ENCODE measurements at places on chromosomes 3 and 15.

DNA sequence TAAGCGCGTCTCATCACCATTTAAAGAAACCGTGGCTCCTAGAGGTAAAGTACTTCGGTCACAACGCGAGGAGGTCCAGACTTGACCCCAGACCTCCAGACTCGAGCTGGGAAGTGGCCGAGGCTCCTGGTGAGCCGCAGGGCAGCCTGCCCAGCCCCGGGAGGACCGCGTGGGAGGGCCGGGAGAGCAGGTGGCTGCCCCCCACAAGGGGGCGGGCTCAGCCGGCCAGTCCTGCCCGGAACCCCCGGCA is at the start of gene SLC27A2:
Gene SLC27A2 (plus strand): TSS at position 228 of the 250 bp plus-strand sequence. CDS start 232 bp downstream, outside the sequence.
- peak; percentile 37 for DNase-seq

- DNase-seq = no peak
Measured at GRCh38 chr3:72568083-72568482, 280.2 kb downstream of the SHQ1 start.

- DNase-seq = no peak
Measured at GRCh38 chr3:59709702-59710553, 660.1 kb upstream of the CFAP20DC start.

DNA sequence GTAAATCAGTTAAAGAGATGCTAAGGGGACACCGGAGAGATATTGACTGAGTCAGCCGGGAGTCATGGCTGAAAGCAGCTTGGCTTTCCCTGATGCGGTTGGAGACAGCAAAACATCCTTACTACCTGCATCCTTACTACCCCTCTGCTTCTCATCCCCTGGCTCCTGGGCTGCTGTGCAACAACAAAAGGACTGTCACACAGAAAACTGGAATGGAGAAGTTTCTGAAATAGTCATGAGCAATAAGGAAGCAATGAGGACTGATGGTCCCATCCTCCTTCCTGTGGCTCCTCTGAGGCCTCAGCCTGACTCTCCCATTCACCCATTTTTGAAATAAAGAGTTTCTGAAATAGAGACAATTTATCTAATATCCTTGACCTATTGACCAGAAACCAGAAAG is 1.1 kb downstream of the HCLS1 start:
- DNase-seq = no peak

DNA sequence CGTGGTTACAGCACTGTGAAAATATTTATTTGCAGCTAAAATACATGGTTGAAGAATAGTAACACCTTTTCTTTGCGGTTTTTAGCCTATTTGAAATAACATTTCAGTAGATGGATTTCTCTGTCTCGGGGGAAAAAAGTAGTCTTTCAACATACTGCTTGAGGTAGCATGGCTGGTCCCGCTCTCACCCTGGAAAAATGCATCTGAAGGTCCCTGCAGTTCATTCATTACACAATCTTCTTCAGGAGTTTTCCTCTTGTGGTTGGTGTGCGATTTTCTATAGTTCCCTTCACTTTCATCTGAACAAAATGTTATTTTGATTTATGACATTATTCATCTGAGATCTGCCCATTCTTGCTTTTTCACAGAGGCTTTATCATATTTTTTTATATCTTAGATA is 75.9 kb downstream of the STRIT1 start:
- DNase-seq = no peak

DNA sequence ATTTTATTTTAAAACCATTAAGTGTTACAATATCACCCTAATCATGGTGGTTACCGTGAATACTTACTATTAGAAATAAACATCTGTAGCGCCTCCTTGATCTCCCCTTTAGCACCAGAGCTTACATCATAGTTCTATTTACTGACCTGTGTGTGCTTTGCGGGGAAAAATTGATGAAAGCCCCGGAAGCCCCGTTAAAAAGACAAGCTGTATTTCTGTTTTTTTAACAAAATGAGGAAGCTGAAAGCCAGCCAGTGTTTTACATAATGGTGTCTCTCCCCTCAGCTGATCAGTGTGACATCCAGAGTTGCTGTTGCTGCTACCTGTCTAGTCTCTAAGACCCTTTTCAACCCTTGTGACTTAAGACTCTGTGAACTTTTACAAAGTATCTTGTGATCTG is 100.8 kb downstream of the OPA1 start:
- DNase-seq = no peak

DNA sequence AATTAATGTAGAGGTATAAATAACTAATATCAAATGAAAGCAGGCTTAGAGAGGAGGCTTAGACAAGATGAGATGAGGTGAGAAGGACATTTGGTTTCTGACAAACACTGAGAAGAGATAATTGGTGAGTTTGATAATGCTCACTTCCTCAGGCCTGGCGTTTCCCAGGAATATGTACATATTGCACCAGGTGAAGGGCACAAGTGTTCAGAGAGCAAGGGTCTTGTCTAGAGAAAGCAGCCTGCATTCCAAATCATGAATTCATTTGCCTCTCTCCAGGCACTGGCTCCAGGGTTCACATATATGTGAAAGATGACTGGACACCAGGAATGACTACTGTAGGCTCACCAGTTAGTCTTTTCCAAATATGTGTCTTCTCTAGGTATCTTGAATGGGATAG is 48.0 kb upstream of the LPP start:
- DNase-seq = no peak

DNA sequence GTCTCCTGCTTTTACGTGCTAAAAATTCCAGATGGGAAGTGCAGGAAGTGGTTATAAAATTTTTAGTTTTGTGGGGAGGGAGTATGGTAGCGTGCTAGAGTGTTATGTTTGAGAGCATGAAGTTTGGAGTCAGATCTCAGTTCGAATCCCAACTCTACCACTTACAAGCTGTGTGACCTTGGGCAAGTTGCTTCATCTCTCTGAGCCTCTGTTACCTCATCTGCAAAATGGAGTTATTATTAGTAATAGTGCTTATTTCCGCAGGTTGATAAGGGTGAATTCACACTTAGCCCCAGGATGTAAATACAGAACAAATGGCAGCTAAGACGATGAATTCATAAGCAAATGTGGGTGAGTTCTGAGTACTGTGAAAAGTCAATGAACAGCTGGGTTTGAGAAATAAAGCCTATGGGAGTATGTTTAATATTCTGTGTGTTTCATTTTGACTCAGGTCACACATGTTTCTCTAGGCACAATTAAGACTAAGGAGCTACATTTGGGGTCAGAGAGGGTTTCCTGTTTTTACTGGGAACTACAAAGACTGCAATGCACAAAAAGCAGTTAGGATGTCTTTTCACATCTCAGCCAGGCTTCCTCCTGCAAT is 73.1 kb upstream of the FEZF2 start:
- no peak for DNase-seq

DNA sequence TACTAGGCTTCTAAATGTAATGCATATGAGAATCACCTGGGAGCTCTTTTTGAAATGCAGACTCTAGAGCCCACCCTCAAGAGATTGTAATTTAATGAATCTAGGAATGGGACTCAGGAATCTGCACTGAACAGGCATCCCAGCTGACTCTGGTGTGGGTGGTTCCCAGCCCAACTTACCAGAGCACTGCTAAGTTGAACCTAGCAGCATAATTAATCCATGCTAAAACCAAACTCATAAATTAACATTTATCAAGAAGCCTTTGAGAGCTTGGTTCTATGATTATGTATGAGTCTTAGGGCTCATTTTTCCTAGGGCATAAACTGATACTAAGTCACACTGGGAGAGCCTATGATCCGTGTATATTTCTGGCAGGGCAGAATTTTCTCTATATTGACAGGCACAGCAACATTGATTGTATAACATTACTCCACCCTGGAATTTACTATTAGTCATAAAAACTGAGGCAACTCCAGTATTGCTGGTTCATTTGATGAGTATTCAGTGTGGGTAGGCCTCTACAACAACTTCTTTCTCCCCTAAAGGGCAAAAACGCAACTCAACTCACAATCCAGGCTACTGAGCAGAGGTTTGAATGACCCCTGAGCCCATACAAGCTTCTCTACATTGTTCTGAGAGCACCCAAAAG is 10.7 kb upstream of the CSTA start:
- DNase-seq = no peak

DNA sequence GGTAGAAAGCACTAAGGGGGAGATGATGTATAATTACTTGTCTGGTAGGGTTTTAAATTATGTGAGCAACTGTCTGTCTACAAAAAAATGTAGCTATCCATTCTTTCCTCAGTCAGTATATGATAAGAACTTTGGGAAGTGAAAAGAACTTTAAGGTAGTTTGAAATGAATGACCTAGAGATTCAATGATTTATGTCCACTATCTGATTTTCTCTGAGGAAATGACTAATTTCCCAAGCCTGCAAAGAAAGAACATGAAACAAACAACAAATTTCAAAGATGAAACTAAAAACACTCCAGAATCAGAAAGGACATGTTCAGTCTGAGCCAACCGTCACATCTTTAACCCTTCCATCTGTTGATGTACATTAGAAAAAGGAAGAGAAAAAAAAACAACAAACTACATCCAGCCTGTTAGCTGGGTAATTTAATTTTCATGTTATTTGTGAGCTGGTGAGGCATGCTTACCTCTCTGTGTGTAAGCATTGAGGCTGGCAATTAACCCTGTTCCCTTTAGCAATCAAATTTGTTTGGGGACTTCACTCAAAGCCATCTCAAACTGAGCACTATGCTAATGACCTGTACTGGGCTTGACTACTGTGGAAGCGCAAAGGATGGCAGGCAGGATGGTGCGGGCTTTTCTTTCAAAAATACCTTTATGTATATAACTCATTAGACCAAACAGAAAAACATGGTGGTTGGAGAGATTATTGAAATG is 220.1 kb downstream of the TUSC7 start:
- DNase-seq = no peak

DNA sequence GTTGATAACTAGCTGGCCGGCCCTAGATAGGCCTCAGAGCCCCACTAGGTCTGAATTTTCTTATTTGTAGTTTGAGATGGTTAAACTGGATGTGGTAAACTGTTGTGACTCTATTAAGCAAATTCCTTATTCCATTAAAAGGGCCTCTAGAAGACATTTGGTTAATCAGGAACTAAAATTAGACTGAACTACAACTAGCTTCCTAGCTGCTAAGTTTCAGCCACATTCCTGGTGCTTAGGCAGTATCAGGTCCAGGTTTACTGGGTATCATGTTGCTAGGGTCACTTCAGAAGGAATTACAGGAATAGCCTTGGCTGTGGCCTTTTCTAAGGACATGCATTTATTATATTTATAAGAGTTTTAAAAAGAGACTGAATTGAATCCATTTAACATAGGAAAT is 136.3 kb downstream of the PLD1 start:
- DNase-seq = no peak

DNA sequence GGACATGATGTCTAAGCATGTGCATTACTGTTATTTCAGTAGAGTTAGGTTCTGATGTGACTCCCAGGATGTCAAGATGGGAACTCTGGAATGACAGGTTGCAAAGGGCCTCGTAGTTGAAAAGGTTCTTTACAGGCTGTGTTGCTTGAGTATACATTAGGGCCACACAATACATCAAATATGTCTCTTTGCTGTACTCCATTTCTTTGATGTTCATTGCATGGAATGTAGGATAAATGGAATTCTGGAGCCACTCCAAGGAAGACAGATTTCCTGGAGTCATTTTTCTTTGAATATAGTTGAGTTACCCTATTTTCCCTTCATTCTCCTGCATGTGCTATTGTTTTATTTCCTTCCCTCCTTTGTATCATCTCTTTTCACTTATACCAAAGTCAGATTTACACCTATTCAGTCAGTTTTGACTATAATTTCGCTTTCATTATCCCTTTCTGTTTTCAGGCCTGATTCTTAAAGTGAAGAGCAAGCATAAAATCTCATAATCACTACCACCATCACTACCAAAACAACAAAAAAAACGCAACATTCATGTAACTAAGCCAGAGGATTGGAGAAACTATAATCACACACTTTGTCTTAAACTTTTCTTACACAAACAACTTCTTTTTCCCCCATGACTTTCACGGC is 61.2 kb upstream of the PTX3 start:
- DNase-seq = no peak

GRCh38 chr3:119630128-119630879 is 30.1 kb downstream of the POPDC2 start:
- DNase-seq = no peak

DNA sequence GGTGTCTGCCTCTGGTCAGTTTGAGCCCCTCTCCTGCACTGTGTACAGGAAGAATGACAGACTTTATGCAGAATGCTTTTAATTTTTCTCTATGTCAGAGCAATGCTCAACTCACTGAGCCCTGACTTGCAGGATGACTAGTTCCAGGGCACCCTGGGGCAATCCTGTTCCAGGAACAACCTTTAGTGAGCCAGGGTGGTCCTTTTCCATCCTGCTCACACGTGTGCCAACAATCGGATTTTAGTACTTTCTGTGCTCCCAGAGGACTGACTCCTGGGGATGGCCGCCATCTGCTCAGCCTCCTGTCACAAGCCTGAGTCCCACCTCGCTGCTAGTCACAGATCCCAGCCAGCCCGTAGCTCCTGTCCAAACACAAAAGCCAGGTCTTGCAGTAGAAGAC is 48.2 kb upstream of the ALDH1A3 start:
- no peak for DNase-seq

- no peak for DNase-seq
Measured at GRCh38 chr15:68930268-68931022, at the start of gene SPESP1. SPESP1 (plus strand) TSS chr15:68930525; CDS start chr15:68930654, 129 bp downstream.

DNA sequence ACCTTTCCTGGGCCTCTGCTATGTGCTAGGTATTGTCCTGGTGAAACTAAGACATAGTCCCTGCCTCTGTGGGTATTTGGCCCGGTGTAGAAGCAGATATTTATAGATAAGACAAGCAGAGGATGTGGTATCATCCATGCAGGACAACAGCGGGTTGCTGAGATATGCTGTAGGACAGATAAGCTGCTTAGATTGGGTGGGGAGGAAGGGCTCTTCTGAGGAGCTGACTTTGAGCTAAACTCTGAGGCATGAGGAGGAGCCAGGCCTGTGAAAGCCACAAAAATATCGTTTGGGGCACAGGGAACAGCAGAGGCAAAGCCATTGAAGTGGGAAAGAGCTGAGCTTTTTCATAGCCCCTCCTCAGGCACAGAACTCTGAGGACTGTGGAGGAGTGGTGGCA is 492.5 kb upstream of the CFAP20DC start:
- DNase-seq = no peak

GRCh38 chr3:185995352-185995751 is 57.5 kb upstream of the TRA2B start:
- DNase-seq = no peak

DNA sequence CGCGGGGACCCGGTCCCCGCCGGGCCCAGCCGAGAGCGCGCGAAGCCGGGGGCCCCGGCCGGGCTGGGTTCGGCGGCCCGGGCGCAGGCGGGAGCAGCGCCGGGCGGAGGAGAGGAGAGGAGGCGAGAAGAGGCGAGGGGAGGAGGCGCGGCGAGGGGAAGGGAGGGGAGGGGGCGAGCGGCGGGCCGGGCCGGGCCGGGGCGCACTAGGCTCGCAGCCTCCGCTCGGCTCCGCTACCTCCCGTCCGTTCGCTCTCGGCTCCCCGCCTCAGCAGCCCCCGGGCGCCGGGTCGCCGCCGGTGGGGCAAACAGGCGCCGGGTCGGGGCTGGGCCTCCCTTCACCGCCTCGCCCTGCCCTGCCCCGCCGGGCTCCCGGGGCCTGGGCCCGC is 351 bp downstream of the INSYN1 start:
- no peak for DNase-seq

DNA sequence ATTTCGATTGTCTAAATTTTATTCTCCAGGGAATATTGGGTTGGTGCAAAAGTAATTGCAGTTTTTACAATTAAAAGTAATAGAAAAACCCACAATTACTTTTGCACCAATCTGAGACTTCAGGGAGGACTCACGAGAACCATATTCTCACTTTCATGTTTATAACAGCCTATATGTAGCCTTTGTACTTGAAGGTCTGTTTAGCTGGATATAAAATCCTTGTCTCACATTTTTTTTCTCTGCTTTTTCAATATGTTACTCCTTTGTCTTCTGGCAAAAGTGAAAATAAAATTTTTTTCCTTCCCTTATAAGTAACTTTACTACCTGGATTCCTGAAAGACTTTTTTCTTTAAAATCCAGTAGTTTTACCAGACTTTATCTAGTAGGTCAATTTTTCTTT is 9.2 kb downstream of the SIDT1 start:
- DNase-seq = no peak

Measured in DMS79 treated with DMSO at 0.1 percent for 48 hours (cell line).